Heart right ventricle (tissue), 16 donors: ENCODE measurements at places on chromosomes 1 and 21.
A peak's percentile ranks its signal among the peaks of the same experiment; 100 is the strongest.

DNA sequence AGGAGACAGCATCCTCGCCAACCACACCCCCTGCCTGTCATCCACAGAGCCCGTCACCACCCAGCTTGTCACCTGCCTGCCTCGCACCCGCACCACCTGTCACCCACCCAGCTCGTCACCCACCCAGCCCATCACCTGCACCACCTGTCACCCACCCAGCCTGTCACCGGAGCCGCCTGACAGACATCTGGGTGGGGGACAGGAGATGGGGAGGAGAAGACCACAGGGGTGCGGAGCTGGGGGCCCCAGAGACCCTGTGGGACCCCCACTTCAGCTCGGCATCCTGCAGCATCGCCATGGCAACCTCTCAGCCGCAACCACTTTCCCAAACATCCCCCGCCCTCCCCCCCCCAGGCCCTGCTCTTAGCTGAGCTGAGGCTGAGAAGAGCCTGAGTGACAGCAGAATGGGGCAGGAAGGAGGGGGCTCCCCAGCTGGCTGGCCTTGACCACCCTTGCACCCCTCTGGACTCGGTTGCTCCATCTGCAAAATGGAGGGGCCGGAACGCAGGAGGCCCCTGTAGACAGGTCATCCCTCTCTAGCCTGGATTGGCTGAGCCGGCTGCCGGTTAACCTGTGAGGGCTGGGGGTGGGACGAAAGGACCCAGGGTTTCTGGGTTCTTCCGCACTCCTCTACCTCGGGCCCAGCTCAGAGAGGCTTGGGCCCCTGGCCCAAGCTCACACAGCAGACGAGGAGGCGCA is 11.6 kb downstream of the AHDC1 start:
- peaks cover 100% of the 10 kb centered on the region for H3K4me1 ChIP-seq
- no peaks in the 10 kb centered on the region for H3K36me3 ChIP-seq
- no peak for DNase-seq
- no peak overlapping the region for H3K4me3 ChIP-seq
- no peaks in the 10 kb centered on the region for H3K27me3 ChIP-seq

DNA sequence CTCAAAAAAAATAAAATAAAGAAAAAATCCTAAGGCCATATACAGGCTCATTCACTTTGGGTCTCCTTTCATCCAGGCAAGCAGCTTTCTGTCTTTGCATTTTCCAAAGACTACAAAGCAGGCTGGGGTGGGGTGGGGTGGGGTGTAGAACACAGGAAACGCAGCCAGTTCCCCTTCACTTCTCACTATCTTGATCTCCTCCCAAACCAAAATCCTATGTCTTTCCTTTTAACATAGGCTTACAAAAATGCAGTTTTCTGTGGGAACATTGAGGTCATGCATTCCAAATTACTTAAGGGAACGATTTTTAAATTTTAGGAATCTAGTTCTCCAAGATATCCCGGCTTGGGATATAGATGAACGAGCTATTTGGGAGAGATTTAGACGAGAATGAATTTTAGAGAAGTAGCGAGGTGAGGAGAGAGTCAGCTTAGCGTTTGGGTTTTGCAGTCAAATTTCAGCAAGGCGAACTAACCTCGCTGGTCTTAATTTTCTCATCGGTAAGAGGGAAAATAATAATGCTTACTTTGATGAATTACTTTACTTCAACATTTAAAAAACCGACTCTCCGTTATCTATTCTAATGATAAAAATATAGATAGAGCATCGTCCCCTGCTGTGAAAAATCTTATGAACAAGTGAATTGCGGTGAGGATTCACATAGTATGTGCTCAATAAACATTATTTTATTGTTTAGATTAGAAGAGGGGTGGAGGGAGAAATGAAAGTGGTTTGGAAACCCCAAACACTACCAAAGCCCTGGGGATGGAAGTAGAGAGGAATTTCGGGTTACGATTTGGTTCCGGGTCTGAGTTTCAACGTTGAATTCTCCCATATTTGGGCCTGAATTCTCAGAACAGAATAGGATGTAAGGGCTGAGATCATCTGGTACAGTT is 735 bp upstream of the STX12 start:
- H3K4me1 ChIP-seq: peaks cover 46% of the 10 kb centered on the region
- peak overlapping the region; percentile 99 for H3K27ac ChIP-seq
- peaks cover 2% of the 10 kb centered on the region for H3K36me3 ChIP-seq
- DNase-seq: no peak
- H3K4me3 ChIP-seq: peak overlapping the region; percentile 91
- H3K27me3 ChIP-seq: no peaks in the 10 kb centered on the region

GRCh38 chr1:17946434-17946833 is 161.2 kb upstream of the IGSF21 start:
- no peaks in the 10 kb centered on the region for H3K4me1 ChIP-seq
- H3K36me3 ChIP-seq: no peaks in the 10 kb centered on the region
- peaks cover 8% of the 10 kb centered on the region for H3K27me3 ChIP-seq
- no peak overlapping the region for H3K4me3 ChIP-seq
- DNase-seq: no peak

- H3K36me3 ChIP-seq: no peaks in the 10 kb centered on the region
- H3K27ac ChIP-seq: no peak overlapping the region
- DNase-seq: no peak
- peaks cover 10% of the 10 kb centered on the region for H3K4me1 ChIP-seq
- H3K4me3 ChIP-seq: no peak overlapping the region
- H3K27me3 ChIP-seq: no peaks in the 10 kb centered on the region
Measured at GRCh38 chr1:97827887-97828286, 92.9 kb downstream of the DPYD start.

DNA sequence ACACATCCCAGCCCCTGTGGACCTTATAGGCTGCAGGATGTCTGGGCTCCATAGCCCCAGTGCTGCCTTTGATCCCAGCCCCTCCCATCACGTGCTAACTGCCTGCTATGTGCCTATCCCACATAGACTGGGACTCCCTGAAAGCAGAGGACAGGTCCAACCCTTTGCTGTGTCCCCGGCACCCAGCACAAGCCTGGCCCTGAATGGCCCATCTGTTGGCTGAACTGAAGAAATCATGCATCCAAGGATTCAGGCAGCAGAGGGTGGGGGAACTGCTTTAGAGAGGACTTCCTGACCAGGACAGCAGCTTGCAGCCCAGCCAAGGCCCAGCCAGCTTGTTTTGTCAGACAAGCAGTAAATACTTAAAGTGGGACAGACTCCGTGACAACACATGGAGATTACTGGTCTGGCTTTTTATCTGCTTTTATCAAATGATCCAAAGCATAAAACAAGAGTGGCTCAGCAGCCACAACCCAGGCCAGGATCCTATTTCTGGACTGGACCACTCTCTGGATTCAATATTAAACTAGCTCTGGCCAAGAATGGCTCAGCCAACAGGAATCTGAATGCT is 69.3 kb downstream of the GLIS1 start:
- no peaks in the 10 kb centered on the region for H3K36me3 ChIP-seq
- H3K4me3 ChIP-seq: no peak overlapping the region
- no peaks in the 10 kb centered on the region for H3K4me1 ChIP-seq
- H3K27ac ChIP-seq: no peak overlapping the region
- no peak for DNase-seq

DNA sequence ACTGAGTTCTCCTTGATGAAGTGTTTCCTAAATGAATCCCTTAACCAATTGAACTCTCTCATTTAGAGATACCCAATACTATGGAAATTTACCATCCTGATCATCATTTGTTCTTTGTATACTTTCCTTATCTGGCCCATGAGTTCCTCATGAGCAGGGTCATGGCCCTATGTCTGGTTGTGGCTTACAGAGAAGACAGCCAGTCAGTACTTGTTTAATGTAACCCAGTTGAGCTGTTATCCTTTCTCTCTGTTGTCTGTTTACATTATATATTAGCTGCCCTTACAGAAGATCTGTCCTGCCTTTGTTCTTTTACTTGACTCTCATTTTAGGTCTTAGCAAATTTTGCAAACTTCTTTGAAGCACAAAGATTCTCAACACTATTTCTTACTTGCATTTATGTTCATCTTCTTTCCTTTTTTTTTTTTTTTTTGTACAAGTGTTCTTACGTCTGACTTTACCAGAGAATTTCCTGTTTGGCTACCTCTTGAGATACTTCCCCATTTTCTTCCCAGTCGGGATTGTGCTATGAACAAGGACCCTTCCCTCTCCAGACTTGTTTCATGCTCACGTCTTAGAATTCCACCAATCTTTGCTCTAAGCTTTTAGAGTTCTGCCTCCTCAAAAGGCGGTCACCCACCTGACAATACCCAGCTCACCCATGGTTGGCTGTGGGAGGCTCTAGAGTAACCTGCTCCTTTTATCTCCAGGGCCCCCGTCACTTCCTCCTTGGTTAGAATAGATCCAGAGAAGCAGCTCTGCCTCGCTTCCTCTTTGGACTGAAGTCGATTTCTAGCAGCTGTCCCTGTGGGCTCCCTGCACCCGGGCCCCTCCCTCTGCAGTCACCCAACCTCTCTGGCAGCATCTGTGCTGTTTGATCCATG is 53.6 kb upstream of the RUNX1 start:
- no peak overlapping the region for H3K4me3 ChIP-seq
- no peaks in the 10 kb centered on the region for H3K4me1 ChIP-seq
- H3K27ac ChIP-seq: no peak overlapping the region
- peaks cover 8% of the 10 kb centered on the region for H3K27me3 ChIP-seq
- peak; percentile 32 for DNase-seq

DNA sequence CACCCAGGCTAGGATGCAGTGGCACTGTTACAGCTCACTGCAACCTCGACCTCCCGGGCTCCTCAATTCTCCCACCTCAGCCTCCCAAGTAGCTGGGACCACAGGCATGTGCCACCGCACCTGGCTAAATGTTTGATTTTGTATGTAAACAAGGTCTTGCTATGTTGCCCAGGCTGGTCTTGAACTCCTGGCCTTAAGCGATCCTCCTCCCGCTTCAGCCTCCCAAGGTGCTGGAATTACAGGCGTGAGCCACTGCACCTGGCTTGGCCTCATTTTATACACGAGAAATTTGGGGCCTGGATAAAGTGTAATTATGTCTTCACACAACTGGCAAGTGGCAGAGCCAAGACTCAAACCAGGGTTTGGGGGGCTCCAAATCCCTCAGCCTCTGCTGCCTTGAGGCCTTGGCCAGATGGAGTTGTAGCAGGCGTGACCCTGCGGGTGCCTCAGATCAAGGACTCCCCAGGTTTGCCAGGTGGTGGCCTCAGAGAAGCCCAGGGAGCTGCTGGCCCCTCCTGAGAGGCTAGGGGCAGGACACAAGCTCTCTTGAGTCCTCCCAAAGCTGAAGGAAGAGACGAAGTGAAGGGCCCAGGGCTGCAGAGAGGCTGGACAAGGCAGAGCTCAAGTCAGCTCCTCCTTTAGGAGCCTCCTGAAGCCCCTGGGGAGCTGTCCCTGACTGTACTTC is 61.7 kb downstream of the MDM4 start:
- H3K27ac ChIP-seq: no peak overlapping the region
- no peak overlapping the region for H3K4me3 ChIP-seq
- no peak for DNase-seq

DNA sequence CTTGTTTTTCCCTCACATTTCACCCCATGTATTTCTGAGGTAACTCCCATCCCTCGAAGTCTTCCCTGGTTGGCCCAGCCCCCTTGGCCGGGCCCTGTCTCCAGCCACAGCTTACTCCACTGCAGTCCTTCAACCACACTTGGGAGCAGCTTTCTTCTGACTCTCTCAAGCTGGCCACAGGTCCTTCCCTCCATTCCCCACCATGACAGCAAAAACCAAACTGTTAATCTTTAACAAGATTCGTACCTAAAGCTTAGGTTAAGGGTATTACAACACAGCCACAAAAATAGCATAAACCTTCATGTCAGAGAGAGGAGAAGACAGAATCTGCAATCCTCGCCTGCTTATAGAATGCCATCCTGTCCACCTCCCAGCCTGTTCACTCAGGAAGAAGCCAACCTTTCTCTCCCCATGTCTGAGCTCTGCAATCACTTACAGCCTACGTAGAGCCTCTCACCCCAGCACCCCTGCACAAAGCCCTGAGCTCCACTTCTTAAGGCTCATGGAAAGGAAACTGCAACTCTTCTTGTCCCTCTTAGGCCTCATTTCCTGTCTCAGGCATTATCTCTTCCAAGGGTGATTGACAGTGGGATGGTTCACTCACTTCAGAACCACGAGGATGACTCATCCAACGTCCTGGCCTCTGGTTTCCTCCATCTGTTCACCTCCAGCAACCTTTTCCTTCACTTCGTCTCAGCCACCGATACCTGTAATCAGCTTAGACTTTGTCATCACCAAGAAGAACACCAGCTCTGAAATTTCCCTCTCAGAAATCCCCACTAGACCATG is 72.8 kb downstream of the CD2 start:
- H3K4me3 ChIP-seq: no peak overlapping the region
- peaks cover 24% of the 10 kb centered on the region for H3K4me1 ChIP-seq
- H3K27ac ChIP-seq: no peak overlapping the region
- H3K36me3 ChIP-seq: no peaks in the 10 kb centered on the region
- DNase-seq: no peak

DNA sequence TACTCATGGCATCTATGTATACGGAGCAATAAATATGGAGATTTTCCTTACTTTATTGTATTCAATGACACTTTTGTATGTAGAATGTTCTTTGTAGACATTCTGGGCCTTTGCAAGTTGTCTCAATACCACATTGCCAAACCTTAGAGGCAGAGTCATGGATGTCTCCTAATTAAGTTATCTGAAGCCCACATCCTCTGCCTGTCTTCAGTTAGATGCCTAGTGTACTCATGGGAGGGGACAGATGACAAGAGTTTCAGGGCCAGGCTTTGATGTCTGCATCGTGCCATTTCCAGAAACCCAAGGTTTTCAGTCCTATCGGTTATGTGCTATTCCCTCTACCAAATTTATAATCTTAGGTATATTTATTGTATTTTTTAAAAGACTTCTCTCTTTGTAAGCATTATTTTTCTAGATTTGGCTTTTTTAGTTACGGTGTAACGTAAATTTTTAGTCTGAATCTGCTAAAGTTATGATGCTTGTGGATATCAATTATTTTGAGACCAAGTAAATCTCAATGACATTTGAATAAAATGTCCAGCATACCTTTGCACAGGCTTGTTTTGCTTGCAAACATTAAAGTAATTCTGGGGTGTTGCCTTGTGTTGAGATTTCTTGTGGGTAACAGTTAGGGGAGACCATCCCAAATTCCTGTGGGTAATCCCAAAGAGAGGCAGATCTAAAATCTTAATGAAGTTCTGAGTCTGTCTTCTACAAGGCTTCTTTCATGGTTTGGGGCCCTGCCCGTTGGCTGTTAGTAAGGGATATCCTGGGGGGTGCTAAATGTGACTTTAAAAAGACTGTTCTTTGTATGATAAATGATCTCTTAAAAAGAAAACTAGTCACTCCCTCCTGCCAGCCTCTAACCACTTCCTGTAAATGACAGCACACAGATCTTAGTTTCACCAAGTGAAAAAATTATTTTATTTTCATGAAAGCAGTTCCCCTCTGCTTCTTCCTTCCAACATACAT is 8.0 kb upstream of the MACF1 start:
- DNase-seq: peak; percentile 21
- peak overlapping the region; percentile 51 for H3K27ac ChIP-seq
- H3K4me1 ChIP-seq: peaks cover 21% of the 10 kb centered on the region
- H3K4me3 ChIP-seq: no peak overlapping the region
- no peaks in the 10 kb centered on the region for H3K27me3 ChIP-seq

- DNase-seq: no peak
- peaks cover 47% of the 10 kb centered on the region for H3K4me1 ChIP-seq
- no peaks in the 10 kb centered on the region for H3K27me3 ChIP-seq
- H3K36me3 ChIP-seq: no peaks in the 10 kb centered on the region
- peak overlapping the region; percentile 13 for H3K27ac ChIP-seq
- H3K4me3 ChIP-seq: no peak overlapping the region
Measured at GRCh38 chr21:36159356-36159921, 2.8 kb downstream of the DOP1B start.

- H3K4me1 ChIP-seq: peaks cover 15% of the 10 kb centered on the region
- peaks cover 14% of the 10 kb centered on the region for H3K27me3 ChIP-seq
- H3K4me3 ChIP-seq: no peak overlapping the region
- H3K27ac ChIP-seq: peak overlapping the region; percentile 93
- no peaks in the 10 kb centered on the region for H3K36me3 ChIP-seq
Measured at GRCh38 chr1:156814571-156815260, 1.9 kb downstream of the SH2D2A start.

- peak within 1 kb of the TSS; percentile 65 for H3K4me3 ChIP-seq
- peak; percentile 57 for DNase-seq
- H3K27me3 ChIP-seq: no peaks in the 10 kb centered on the region
Measured at GRCh38 chr1:89065079-89065868, at the start of gene GBP1. TSS of gene GBP1 (minus strand) at chr1:89065208. CDS start at chr1:89063234, 1,974 bp downstream.
